ENCODE measurements at places on chromosomes 4 and X. TPM values are rescaled to one million over a fixed set of nuclear protein-coding genes. Genes with fewer than 3 reads are reported as not detected.

The PDGFC gene
- total RNA-seq, result 27.5 TPM

The UGT8 gene
- total RNA-seq, result not detected

The TMEM33 gene
- total RNA-seq, result 60.4 TPM

The CDKL2 gene
- not detected for total RNA-seq

The PHEX gene
- 0.36 TPM for total RNA-seq
